NCI-H1092 treated with DMSO at 0.1 percent for 48 hours (cell line): ENCODE measurements at places on chromosomes 1 and 21.

- no peak for DNase-seq
Measured at GRCh38 chr1:209805875-209806760, at the start of gene IRF6. IRF6 (minus strand) TSS chr1:209806142; CDS start chr1:209801413, 4,729 bp downstream.

DNA sequence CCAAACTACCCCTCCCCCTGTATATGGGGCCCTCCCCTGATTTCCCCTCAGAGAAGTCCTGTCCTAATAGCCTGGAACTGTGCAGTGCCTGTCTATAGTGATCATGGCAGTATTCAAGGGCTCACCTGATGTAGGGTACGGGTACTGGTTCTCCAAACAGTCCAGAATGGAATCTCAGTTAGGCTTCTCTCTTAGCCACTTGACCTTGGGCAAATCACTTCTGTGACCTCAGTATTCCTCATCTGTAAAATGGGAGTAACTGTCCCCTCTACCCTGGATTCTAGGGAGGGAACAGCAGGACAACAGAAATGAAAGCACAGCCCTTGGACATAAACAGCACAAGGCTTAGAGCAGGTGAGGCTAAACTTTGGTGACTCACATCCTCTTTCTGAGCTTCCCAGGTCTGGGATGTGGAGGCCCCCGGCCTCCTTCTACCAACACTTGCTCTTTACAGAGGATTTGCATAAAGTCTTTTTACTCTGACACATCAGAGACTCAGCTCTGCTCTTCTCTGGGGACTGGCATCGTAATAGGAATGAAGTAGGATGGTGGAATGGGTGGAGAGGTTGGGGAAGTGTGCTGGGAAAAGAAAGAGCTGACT, 20.0 kb upstream of the PDZK1IP1 start:
- DNase-seq = no peak

DNA sequence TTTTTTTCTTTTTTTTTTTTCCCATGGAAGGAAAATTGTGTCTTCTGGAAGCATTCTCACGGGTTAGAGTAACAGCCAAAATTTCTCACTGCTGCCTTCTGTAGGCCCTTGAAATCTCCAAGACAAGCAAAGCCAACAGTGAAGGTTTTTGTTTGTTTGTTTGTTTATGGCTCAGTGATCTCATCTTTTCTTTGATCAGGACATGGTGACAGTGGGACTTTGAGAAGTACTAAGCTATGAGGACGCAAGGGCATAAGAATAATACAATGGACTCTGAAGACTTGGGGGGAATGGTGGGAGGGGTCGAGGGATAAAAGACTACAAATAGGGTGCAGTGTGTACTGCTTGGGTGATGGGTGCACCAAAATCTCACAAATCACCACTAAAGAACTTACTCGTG, 419.4 kb downstream of the PTPRC start:
- no peak for DNase-seq

- no peak for DNase-seq
Measured at GRCh38 chr1:117147341-117147831, 25.8 kb upstream of the TRIM45 start.

DNA sequence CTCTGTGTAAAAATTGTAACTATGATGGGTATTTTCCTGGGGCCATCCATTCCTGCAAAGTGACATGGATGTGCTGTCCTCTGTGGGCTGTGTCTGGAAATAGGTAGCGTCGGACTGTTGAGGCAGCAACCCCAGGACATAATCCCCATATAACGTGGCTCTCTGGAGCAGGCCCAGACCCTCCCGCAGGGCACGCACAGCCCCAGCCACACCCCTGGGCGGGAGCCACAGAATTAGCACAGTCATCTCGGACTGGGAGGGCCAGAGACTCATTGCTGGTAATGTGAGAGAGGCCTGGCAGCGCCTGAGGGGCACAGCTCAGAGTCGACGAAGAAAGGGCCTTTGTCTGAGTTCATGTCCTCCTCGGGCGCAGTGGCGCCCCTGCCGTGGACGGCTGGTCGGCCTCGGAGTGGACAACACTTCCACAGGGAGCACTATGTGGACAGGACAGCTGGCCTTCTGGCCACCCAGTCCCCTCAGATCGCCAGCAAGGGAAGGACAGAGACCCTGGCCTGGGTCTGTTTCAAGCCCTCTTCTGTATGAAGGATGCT, 20.1 kb downstream of the SIM2 start:
- DNase-seq = no peak

GRCh38 chr1:109773900-109774485, 10.3 kb upstream of the EPS8L3 start:
- DNase-seq = no peak

DNA sequence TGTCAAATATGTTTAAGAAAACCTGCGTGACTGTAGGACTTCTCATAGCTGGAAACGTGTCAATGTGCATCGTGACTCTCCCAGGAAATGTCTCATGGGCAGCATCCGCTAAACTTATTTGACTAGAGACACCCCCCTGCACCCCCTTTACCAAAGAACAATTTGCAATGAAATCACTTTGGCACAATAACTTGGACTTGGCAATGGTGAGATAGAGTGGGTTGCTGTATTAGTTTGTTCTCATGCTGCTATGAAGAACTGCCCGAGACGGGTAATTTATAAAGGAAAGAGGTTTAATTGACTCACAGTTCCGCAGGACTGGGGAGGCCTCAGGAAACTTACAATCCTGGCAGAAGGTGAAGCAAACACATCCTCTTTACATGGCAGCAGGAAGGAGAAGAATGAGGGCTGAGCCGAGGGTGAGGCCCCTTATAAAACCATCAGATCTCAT, 13.8 kb downstream of the CLDN14 start:
- DNase-seq = no peak

GRCh38 chr1:40161888-40162397, 756 bp downstream of the RLF start:
- DNase-seq = peak; percentile 100

GRCh38 chr1:185862235-185862634, 128.0 kb downstream of the HMCN1 start:
- no peak for DNase-seq

DNA sequence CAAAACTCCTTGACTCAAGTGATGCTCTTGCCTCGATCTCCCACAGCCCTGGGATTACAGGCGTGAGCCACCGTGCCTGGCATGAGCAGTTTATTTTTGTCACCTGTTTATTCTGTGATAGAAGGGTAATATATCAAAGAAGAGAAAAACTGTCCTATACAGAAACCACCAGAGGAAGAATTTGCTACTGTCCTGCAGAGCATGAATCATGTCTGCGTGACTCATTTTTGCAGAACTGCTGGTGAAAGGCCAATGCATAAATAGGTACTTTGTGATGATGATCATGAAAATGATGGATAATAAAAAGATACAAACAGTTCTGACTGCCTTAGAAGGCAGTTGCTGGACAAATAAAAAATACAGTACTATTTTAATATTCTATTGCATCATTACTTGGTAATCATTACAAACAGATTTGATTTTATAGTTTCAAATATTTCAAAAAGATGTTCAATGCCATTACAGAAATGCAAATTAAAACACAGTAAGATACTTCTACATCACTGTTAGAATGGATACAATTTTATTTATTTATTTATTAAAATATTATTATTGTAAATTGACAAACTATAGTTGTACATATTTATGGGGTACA, 26.5 kb downstream of the RIPPLY3 start:
- no peak for DNase-seq

GRCh38 chr1:4654764-4655673, 610 bp downstream of the AJAP1 start:
- DNase-seq = no peak

GRCh38 chr1:20376880-20377494, 86.3 kb downstream of the VWA5B1 start:
- DNase-seq = peak; percentile 58

GRCh38 chr1:110726755-110727154, 52.0 kb upstream of the KCNA3 start:
- no peak for DNase-seq

DNA sequence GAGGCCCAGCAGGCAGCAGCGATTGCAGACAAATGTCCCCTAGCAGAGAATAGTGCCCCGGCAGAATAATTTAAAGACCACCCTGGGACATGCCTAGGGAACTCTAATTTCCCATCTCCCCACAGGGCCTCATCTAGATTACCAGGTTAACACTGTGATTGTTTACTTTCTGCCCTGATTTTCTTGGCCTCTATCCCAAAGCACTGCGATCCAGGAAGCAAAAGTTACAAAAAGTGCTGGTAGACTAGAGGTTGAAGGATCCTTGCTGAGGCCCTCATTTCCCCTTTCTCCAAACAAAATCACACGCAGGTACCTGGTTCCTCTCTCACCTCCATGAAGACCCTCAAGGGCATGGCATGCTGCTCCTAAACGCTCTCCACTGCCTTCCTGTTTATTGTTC, 229.7 kb downstream of the C1orf94 start:
- peak; percentile 43 for DNase-seq

- no peak for DNase-seq
Measured at GRCh38 chr1:72827278-72827677, 544.9 kb upstream of the NEGR1 start.

GRCh38 chr21:45295576-45296365, 8.1 kb upstream of the POFUT2 start:
- no peak for DNase-seq

DNA sequence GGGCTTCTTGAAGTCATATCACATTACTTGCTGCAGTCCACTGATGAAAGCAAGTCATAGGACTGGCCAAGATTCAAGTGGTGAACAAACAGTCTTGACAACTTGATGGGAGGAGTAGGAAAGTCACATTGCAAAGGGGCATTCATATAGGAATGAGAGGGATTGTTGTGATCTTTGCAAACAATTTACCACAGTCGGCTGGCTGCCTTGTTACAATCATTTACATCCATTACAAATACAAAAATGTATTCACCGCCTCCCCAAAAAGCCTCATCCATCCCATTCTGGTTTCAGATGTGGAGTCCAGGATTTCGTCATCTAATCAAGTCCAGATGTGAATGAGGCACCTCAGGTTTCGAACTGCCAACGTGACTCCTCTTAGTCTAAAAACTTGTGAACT, 26.8 kb downstream of the GORAB start:
- no peak for DNase-seq

- DNase-seq = peak; percentile 57
Measured at GRCh38 chr1:175735144-175735543, 8.3 kb downstream of the TNR start.

DNA sequence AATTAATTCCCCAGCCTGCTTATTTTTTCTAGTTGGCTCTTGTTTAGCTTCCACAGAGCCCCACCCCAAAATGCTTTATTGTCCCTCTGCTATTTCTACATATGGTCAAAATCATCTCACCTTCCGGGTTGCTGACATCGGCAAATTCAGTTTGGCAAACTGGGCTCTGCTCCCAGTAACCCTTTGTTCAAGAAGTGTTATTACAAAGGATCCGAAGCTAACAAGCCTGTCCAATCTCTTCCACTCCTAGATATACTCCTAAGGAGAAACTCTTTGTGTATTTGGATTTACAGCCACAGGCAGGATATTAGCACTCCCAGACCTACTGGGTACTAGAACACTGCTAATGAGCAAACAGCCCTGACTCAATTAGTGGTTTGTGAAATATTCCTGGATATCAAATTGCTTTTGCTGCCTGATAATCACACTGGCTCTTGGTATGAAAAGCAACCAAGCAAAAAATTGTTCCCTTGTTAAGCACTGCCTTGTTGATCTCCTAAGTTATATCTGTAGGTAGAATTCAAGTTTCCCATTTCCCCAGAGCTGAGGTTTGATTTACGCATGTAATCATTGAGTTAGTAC, 4.0 kb downstream of the JUN start:
- DNase-seq = peak; percentile 89

DNA sequence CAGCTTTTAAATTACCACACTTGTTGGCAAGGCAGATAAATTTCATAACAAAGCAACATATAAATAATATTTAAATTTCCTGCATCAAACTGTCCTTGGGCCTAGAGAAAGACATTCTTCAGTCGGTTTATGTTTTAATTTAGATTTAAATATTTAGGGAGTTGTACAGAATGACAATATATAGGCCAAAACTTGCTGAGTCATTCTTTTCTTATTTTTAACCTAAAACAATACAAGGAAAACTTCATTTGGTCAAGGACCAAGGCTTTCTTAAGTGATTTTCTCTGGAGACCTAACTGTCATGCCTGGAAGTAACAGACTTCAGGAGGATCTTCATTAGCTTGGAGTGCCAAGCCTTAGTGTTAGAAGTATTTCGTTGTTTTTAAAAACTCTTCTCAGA, 5.6 kb downstream of the MAP10 start:
- DNase-seq = no peak

- no peak for DNase-seq
Measured at GRCh38 chr1:93419344-93419743, 28.6 kb upstream of the FNBP1L start.

GRCh38 chr1:202812176-202813026, 1.6 kb downstream of the PCAT6 start:
- DNase-seq = no peak

- DNase-seq = no peak
Measured at GRCh38 chr1:155022927-155023236, 10.7 kb downstream of the DCST2 start.

GRCh38 chr1:57420981-57421785, 2.7 kb downstream of the DAB1 start:
- no peak for DNase-seq

GRCh38 chr1:197017558-197018146, 40.3 kb downstream of the CFHR5 start:
- DNase-seq = no peak

- DNase-seq = no peak
Measured at GRCh38 chr1:214455479-214455878, 95.9 kb downstream of the PTPN14 start.

GRCh38 chr1:218624052-218624451, 278.9 kb downstream of the TGFB2 start:
- no peak for DNase-seq

DNA sequence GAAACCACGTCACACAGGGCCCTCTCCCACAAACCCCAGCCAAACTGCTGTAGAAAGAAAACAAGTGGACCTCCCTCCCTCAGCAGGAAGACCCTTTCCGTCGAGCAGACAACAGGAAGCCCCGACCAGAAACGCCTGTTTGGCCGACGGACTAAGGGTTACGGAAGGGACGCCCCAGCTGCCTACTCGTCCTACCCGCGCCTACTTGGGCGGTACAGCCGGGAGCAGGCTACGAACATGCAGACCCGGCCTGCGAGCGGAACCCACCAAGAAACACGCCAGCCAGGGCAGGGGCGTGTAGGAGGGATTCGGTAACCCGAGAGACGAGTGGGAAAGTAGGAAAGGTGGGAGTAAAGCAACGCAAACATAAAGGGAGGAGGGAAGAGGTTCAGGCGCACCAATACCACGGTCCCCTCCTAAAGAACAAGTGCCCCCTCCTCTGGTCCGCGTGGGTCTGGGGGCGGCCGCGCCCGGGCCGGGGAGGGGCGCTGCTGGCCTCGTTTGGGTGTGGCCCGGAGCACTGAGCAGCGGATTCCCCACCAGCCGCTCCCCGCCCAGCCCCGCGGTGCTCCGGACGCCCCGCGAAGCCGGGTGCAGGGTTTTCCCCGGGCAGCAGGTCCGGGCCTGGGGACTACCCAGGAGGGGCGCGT, 450 bp downstream of the S100A10 start:
- no peak for DNase-seq

- no peak for DNase-seq
Measured at GRCh38 chr21:45949928-45950739, 31.4 kb upstream of the COL6A1 start.
